ENCODE measurements at places on chromosomes 2 and 18.
A peak's percentile ranks its signal among the peaks of the same experiment; 100 is the strongest.

GRCh38 chr18:24782566-24782965 is 322.1 kb downstream of the HRH4 start:
- no peaks in the 10 kb centered on the region for H3K4me1 ChIP-seq
- H3K27me3 ChIP-seq: peaks cover 3% of the 10 kb centered on the region
- no peak overlapping the region for H3K27ac ChIP-seq

DNA sequence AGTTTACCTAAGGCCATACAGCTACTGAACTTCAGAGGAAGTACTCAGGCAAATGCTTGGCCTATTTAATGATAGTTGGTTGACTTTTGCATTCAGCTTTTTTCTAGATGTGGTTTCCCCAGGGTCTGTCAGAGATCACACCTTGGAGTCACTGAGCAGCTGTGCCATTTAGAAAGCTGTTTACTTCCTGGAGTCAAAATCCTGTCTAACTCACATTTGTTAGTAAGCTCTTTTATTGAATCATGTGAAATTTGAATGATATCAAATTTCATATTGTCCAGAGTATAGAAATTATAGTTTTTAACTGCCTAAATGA is 7.6 kb upstream of the TRIB2 start:
- no peak overlapping the region for H3K27ac ChIP-seq
- peaks cover 14% of the 10 kb centered on the region for H3K4me1 ChIP-seq
- H3K36me3 ChIP-seq: no peaks in the 10 kb centered on the region
- no peak for DNase-seq
- H3K4me3 ChIP-seq: no peak overlapping the region

DNA sequence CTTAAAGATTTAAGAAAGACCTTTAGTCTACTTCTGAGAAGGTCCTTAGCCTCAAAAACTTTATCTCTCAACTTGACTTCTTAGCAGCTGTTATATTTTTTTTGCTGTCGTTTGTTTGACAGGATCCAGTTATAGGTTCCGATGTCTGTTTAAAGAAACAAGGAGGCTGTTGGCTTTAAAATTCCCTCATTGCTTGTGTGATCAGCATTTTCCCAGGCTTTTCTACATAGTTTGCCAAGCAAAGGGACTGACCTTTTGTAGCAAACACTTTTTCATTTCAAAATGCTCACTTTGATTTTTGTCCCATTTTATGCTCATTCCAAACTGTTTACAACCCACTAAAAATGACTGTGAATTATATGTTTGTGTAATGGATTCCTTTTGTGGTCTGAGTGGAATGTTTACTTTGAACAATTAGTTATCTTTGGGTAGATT is 394.9 kb downstream of the ARHGAP15 start:
- DNase-seq: no peak
- H3K36me3 ChIP-seq: no peaks in the 10 kb centered on the region
- no peak overlapping the region for H3K4me3 ChIP-seq
- peak overlapping the region; percentile 91 for H3K27ac ChIP-seq
- peaks cover 48% of the 10 kb centered on the region for H3K4me1 ChIP-seq
- H3K27me3 ChIP-seq: no peaks in the 10 kb centered on the region

DNA sequence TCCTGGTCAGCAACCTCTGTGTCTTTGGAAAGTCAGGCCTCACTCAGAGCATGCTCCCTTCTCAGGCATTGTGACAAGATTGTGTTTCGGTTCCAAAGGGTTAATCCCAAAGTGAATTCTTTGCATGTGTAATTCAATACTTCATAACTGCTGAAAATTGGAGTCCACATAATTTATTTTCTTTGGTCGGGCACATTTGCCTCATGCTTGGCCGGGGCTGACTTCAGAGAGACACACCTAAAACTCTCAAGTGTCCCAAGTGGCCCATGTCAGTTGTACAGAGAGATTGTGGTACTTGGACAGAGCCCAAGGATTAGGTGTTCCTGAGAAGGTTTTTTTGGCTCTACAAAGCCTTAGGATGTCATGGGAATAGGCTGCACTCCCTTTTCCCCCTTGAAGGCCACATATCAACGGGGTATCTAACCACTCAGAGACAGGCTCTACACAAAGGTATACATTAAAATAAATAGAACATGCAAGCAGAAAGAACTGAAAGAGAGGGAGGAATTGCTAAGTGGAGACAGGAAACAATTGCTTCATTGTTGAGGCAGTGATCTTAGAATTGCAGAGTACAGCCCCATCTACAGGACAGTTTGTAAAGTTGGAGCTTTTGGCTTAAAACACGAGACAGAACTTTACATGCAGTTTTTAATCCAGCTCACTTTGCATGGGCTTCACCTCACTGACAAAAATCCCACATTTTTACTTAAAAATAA is 1232.3 kb upstream of the ZEB2 start:
- DNase-seq: no peak
- no peaks in the 10 kb centered on the region for H3K36me3 ChIP-seq
- peak overlapping the region; percentile 86 for H3K27ac ChIP-seq
- H3K4me3 ChIP-seq: peak overlapping the region; percentile 5
- peaks cover 34% of the 10 kb centered on the region for H3K4me1 ChIP-seq

DNA sequence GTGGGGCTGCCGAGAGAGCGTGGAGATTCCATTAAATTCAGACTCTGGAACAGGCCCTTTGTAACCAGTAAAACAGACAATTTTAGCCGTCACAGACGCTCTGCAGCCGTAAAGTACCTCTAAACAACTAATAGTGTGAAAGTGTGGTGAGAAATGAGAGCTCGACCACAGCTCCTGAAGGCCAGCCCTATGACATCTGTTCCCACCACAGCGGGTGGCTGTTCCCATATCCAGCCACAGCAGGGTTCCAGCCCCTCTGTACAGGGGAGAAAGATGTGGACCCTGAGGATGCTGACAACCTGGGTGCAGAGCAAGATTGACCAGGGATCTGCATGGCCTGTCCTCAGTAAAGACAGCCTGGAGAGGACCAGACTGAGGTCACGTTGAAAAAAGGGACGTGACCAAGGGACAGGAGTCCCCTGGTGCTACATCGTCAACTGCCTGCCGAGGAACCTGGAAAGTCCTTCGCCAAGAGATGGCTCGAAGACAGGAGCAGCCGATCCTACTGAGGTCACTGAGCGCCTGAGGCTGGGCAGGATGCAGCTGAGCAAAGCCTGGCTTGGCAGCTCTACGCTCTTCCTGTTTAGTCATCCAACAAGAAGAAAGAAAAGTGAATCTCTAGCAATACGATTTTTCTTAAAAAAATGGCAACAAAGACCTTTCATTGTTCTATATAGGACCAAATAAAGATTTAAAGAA is 831.7 kb downstream of the RNF144A start:
- H3K36me3 ChIP-seq: no peaks in the 10 kb centered on the region
- no peaks in the 10 kb centered on the region for H3K4me1 ChIP-seq
- no peak overlapping the region for H3K4me3 ChIP-seq
- DNase-seq: no peak
- no peaks in the 10 kb centered on the region for H3K27me3 ChIP-seq

DNA sequence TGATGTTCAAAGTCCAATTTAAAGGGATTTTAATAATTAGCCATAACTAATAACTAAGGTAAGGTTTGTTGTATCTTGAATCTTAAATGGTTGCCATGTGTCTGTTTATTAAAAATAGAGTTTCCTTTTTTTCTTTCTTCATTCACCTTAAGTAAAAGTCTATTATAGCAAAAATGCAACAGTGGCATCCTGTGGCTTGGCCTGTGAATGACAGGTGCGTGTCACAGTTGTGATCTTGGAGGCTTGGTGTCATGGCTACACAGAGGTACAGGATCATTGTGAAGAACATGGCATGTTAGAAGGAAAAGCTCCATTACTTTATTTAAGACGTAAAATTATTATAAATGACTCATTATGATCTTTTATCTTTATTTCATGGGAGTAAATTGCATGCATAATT is 246.1 kb downstream of the BCL2 start:
- no peak overlapping the region for H3K27ac ChIP-seq
- H3K36me3 ChIP-seq: no peaks in the 10 kb centered on the region
- H3K4me1 ChIP-seq: peaks cover 10% of the 10 kb centered on the region
- DNase-seq: no peak

DNA sequence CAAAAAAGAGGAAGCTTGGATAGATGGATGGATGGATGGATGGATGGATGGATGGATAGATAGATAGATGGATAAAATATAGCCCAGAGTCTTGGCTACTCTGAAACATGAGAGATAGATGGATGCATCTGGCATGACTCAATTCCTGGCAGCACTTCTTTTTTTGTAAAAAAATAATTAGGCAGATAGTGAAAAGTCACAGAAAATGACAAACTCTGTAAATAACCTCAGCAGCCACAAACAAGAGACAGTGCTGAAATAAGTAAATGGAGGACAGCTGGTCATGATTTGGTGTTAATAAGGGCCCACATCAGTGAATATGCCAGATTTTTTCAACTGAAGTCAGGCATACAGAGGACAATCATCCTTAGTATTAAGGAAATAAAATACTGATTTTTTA is 585.0 kb upstream of the GCFC2 start:
- H3K4me3 ChIP-seq: no peak overlapping the region
- peaks cover 6% of the 10 kb centered on the region for H3K27me3 ChIP-seq
- no peak overlapping the region for H3K27ac ChIP-seq
- H3K36me3 ChIP-seq: no peaks in the 10 kb centered on the region

DNA sequence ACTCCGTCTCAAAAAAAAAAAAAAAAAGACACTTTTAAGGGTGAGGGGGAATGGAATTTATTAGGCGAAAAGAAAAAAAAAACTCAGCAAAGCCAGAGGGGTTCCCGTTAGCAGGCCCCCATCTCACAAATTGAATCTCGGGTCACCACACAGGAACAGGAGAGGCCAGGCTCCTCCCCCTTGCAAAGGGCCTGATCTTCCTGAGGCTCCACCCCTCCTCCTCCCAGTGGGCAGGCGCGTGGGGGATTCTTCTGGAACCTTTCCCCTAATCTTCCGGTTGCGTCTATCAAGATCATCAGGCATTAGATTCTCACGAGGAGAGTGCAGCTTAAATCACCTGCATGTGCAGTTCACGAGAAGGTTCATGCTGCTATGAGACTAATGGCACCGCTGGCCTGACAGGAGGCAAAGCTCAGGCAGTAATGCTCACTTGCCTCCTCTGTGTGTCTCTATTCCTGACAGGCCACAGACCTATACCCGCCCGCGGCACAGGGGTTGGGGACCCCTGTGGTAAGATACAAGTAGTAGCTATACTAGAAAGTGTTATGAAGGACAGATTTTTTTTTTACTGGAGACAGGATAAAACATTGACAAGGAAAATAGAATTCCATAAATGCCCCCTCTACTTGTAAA is 45.8 kb downstream of the TAF4B start:
- DNase-seq: no peak
- H3K36me3 ChIP-seq: peaks cover 1% of the 10 kb centered on the region
- no peaks in the 10 kb centered on the region for H3K27me3 ChIP-seq
- peaks cover 7% of the 10 kb centered on the region for H3K4me1 ChIP-seq
- no peak overlapping the region for H3K27ac ChIP-seq
- no peak overlapping the region for H3K4me3 ChIP-seq

DNA sequence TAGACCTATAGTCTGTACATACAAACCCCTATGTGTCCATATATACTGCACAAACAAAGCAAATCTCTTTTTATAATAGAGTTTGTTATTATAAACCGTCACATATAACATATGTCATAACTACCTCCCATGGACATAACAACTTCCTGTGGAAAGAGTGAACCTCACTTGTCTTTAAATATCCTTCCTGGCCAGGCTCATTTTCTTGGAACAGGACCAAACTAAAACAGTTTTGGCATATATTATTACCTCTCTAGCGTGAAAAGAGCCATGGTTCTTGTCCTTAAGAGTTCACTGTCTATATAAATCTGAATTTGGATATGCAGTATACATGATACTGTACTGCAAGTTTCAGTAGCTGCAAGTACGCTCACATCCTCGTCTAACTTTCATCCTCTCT is 28.3 kb upstream of the DNAJC27 start:
- H3K27me3 ChIP-seq: peaks cover 3% of the 10 kb centered on the region
- H3K4me1 ChIP-seq: peaks cover 23% of the 10 kb centered on the region
- DNase-seq: no peak
- H3K36me3 ChIP-seq: peaks cover 2% of the 10 kb centered on the region
- no peak overlapping the region for H3K4me3 ChIP-seq
- H3K27ac ChIP-seq: no peak overlapping the region

DNA sequence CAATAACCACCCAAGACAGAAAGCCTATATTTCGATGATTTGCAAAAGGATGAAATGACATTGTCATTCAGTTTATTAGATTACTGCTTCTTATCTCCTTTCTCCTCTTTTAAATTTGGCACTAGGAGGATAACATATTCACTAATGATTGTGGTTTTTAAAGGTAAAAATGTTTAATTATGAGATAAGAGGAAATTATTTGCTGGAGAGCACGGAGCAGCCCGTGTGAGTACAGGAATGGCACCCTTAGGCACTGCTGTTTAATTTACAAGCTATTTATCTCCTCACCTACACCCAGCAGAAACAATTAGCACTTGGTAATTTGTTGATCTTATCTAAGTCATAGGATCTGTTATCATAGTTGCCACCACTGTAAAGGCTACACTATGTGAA is 87.4 kb upstream of the SP3 start:
- H3K4me3 ChIP-seq: no peak overlapping the region
- H3K27ac ChIP-seq: no peak overlapping the region
- no peaks in the 10 kb centered on the region for H3K36me3 ChIP-seq
- H3K27me3 ChIP-seq: no peaks in the 10 kb centered on the region
- no peak for DNase-seq

- peak overlapping the region; percentile 13 for H3K27ac ChIP-seq
- peaks cover 30% of the 10 kb centered on the region for H3K4me1 ChIP-seq
- DNase-seq: no peak
- no peaks in the 10 kb centered on the region for H3K36me3 ChIP-seq
- H3K4me3 ChIP-seq: no peak overlapping the region
Measured at GRCh38 chr2:12928775-12929401, 212.2 kb downstream of the TRIB2 start.

GRCh38 chr2:204452464-204453023 is 92.7 kb upstream of the PARD3B start:
- H3K36me3 ChIP-seq: no peaks in the 10 kb centered on the region
- H3K4me1 ChIP-seq: peaks cover 31% of the 10 kb centered on the region
- H3K27me3 ChIP-seq: no peaks in the 10 kb centered on the region
- no peak for DNase-seq
- H3K27ac ChIP-seq: peak overlapping the region; percentile 99
- peak overlapping the region; percentile 51 for H3K4me3 ChIP-seq

DNA sequence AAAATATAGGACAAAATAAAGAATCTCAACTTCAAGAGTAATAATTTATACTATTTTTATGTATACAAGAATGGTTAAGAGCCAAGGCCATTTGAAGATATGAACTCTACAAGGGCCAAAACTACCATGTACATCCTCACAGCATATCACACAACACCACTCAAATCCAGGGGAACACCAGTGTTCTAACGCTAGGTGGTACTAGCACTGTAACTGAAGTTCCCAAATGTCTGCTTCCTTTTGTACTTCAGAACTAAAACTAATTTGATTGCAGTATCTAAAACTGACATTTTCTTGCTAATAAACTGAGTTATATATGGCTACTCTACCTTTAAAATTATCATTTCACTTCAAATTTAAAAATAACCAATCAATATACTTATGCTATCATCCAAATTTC is 47.0 kb downstream of the REV1 start:
- no peak overlapping the region for H3K27ac ChIP-seq
- H3K27me3 ChIP-seq: no peaks in the 10 kb centered on the region
- no peak overlapping the region for H3K4me3 ChIP-seq
- peaks cover 12% of the 10 kb centered on the region for H3K36me3 ChIP-seq
- no peak for DNase-seq

- DNase-seq: no peak
- H3K27me3 ChIP-seq: no peaks in the 10 kb centered on the region
- H3K27ac ChIP-seq: no peak overlapping the region
- H3K36me3 ChIP-seq: peaks cover 2% of the 10 kb centered on the region
Measured at GRCh38 chr18:13441736-13442135, 223.2 kb downstream of the LDLRAD4 start.

Measured in chondrocyte (in vitro differentiated cells).